ENCODE measurements at places on chromosomes 2 and 18.

DNA sequence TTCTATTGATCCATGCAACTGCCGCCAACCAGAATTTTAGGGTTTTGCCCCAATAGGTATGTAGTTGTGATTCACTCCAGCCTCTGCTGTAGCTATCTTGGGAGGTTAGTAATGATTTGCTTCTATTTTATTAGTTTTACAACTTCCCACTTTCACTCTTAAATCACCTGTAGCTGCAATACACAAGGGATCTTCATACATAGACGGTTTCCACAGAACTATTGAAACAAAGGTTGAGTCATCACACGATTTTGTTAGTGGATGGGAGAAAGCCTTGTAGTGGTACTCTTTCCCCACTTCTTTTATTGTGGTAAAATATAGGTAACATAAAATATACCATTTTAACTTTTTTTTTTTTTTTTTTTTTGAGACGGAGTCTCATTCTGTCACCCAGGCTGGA, 104.2 kb upstream of the SPRED2 start:
- DNase-seq = no peak

DNA sequence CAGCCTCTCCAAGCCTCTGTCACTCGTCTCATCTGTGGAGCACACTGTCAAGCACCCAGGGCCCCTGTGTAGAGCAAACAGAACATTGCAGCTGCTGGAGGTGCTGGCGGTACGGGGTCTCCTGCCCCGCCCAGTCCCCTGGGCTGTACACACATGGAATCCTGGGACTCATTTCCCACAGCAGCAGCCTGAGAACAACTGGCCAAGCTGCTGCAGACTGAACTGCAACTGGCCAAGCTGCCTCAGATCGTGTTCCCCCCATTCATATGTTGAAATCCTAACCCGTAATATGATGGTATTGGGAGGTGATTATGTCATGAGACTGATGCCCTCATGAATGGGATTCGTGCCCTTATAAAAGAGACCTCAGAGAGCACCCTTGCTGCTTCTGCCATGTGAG, 130.5 kb downstream of the NCK2 start:
- no peak for DNase-seq

DNA sequence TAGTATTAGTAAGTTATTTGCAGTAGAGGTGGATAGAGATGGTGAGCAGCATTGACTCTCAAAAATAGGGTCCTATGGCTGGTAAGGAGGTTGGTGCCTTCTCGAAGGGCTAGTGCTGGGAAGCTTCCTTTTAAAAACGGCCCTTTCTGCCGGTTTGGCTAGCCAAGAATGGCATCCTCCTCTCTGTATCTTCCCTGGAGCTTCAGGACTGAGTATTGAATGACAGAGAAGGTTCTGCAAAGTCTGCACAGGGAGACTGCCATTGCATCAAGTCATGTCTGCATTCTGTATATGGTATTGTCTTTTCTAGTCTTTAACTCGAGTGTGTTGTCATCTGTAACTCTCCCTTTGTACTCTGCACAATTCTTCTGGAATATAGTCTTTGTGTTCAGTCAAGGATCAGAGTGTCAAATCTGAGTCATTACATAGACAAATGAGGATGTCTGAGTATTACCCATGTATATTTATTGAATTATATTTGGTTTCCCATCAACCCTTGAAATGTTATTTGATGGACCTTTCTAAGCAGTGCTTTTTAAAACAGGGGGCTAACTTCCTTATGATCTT, 1.1 kb downstream of the LDLRAD4 start:
- no peak for DNase-seq

- no peak for DNase-seq
Measured at GRCh38 chr2:207405150-207405549, 124.6 kb upstream of the CREB1 start.

DNA sequence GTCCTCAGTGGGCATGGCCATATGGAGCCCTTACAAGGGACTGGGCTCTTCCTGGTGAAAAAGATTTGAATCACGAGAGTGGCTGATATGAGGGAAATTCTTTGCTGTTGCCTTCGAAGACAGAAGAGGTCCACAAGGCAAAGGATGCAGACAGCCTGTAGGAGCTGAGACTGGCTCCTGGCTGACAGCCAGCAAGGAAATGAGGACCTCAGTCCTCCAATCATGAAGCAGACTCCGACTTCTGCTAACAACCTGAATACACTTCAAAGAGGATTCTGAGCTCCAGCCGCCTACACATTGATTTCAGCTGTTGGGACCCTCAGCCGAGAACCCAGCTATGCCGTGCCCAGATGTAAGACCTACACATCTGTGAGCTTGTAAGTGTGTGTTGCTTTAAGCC, 3.0 kb upstream of the ST8SIA5 start:
- no peak for DNase-seq

All from stimulated activated CD4-positive, alpha-beta T cell treated with anti-CD3 and anti-CD28 coated beads, Interleukin-1b, Interleukin-23, amount 100 ng/mL, for 48 hours (primary cell).